ENCODE measurements at places on chromosomes 6 and 20.

DNA sequence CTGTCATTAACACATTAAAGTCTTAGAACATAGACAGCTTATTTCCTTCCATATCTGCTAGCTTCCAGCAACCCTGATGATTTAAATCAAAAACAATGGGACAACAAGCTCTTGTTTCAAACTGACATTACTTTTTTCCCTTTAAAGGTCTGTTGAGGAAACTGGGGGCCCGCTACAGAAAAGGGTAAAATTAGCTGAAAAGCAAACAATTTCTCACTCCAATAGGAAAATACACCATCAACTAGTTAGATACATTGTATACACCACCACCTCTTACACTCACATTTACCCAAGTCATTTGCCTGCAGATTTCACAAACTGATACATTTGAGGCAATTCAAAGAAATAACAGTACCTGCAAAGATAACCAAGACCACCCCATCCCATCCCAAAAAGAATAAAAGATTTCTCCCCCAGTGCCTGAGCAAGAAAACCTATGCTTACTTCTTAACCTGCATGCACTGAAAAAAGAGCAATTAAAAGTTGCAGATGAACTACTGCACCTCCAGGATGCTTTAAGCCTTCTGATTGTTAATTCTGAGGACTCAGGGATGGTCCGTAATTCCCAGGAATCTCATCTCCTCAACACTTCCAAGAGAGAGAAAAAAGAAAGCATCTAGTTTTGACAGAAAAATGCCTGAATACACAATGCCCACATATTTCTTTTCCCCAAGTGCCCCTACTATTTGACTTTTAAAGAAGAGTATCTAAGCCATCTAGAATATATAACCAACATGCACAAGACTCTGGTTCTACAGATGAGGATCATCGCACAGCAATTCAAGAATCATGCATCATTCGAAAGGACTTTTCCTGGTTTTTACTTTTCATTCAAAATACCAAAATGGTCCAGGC is 5.6 kb downstream of the ZMYND8 start:
- H3K27me3 ChIP-seq = no peaks in the 10 kb centered on the region
- no peak for DNase-seq
- H3K4me3 ChIP-seq = no peak overlapping the region

DNA sequence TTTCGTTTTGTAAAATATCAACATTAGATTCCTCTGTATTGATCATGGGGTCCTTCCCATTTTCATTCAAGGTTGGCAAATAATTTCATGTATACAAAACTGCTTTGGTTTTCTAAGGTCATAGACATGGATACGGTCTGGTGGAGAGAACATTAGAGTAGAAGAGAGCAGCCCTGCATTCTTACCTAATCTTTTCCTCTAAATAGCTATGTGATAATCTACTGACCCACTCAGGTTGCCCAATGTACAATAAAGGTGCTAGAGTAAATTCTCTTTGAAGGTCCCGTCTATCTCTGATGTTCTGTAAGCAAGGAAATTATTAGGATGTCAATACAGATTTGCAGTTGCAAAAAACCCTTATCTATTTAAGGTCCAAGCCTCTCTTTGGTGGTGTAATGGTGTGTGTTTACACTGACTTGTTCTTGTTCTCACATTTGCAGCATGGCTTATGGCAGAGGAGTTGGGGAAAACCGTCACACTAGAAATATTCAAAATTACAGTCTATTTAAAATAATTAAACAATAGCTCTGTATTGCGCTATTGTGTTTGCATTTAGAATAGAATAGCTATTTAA is 31.2 kb upstream of the NOX3 start:
- H3K27me3 ChIP-seq = no peaks in the 10 kb centered on the region
- no peak overlapping the region for H3K4me3 ChIP-seq
- no peaks in the 10 kb centered on the region for H3K36me3 ChIP-seq
- no peaks in the 10 kb centered on the region for H3K4me1 ChIP-seq
- H3K27ac ChIP-seq = no peak overlapping the region

DNA sequence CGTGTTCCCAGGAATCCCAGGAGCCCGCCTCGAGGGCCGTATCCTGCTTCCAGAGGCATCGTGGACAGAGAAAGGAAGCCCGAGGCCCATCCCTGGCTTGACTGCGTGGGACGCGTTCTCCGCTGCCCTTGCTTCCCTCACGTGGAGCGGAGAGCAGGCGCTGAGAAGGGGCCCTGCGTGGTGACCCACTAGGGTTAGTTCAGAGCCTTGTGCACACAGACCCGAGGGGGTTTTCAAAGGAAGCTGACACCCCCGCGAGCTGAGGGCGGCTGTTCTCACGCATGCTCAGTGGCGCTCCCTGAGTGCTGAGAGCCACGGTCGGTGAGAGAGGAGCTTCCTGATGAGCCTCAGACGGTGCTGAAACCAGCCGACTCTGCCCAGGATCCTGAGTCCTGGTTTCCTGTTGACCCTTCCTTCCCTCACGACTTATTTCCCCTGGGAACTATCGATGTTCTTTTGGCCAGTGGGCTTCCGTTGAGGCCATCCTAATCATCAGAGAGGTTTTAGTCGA is 28.9 kb upstream of the CCR6 start:
- no peaks in the 10 kb centered on the region for H3K36me3 ChIP-seq
- DNase-seq = no peak
- no peaks in the 10 kb centered on the region for H3K27me3 ChIP-seq
- no peak overlapping the region for H3K27ac ChIP-seq
- H3K4me3 ChIP-seq = no peak overlapping the region
- H3K4me1 ChIP-seq = no peaks in the 10 kb centered on the region

DNA sequence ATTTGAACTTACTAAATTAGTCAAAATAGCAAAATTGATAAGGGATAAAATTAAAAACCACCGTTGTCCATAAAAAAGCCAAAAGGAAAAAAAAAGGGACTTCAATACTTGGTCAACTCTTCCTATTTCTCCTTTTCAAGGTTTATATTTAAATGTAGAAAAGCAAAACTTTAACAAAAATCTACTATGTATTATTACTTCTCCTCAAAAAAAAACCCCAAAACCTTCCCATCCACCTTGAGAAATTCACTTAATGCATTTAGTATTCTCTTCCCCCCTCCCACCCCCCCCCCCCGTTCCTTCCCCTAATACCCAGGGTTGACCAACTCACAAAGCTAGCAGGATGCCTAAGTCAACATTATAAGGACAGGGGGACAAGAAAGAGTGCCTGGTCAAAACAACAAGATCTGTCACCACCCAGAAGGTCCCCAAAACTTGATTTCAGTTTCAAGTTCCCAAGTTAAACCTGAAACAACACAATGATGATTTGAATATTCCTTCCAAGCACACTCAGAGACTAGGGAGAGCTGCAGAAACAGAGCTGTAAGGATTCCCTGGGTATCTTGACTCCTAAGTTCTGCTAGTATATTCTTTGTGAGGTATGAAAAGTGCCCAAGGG is 14.6 kb downstream of the GMDS start:
- no peaks in the 10 kb centered on the region for H3K27me3 ChIP-seq
- DNase-seq = no peak
- no peaks in the 10 kb centered on the region for H3K36me3 ChIP-seq

- no peaks in the 10 kb centered on the region for H3K27me3 ChIP-seq
- DNase-seq = no peak
- H3K27ac ChIP-seq = no peak overlapping the region
- H3K4me1 ChIP-seq = peaks cover 18% of the 10 kb centered on the region
Measured at GRCh38 chr6:34540222-34540621, 15.9 kb downstream of the SPDEF start.

DNA sequence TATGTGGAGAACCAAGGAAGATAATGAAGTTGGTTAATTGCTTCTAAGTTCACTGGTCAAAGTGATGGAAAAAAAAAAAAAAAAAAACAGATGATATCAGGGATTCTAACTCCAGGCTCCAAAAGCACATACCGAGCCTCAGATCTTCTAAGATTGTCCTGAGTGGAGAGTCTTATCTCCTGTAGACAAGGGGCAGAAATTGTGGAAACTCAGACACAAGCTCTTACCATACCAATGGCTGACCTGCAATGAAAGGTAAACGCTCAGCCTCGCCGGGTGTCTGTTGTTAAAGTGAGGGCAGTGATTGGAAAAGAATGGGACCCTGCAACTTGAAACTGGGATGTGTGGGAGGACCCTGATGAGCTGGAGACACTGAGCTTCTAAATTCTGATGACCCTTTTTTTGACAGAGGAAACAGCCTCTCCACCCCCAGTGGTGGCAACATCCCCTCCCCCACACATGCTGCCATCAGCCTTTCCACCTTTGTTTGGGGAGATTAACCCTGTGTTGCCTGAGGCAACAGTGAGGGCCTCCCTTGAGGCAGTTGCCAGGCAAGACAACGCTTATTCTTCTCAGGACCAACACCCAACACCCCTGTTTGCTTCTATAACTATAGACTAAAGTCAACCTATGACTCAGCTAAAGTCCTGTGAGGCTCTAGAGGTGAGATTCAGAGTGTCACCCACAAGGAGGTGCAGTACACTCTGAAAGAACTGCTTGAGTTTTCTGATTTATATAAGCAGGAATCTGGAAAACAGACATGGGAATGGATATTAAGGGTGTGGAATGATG is 154.0 kb downstream of the THBS2 start:
- no peak overlapping the region for H3K4me3 ChIP-seq
- no peaks in the 10 kb centered on the region for H3K27me3 ChIP-seq
- no peaks in the 10 kb centered on the region for H3K36me3 ChIP-seq
- peak; percentile 4 for DNase-seq

GRCh38 chr20:37384683-37385174 is 38.8 kb downstream of the SRC start:
- H3K4me1 ChIP-seq = peaks cover 43% of the 10 kb centered on the region
- no peak for DNase-seq
- peaks cover 14% of the 10 kb centered on the region for H3K36me3 ChIP-seq

GRCh38 chr20:18537651-18538050 is 29.6 kb upstream of the SMIM26 start:
- DNase-seq = no peak
- H3K4me3 ChIP-seq = no peak overlapping the region

DNA sequence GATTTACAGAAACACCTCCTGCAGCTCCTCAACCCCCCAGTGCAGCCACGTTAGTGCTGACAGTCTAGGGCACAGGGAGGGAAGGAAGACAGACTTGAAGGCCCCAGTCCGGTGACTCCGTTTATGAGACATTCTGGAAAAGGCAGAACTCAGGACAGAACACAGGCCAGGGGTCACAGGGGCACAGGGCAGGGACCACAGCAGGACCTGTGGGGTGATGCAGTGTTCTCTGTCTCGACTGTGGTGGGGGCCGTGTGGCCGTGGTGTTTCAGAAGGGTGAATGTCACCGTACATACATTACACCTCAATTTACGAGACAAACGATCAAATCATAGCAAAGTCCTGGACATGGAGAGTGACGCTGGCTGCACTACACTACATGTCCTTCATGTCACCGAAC is 11.3 kb downstream of the BHLHE23 start:
- no peak overlapping the region for H3K27ac ChIP-seq
- no peaks in the 10 kb centered on the region for H3K36me3 ChIP-seq
- DNase-seq = no peak
- H3K4me3 ChIP-seq = no peak overlapping the region
- no peaks in the 10 kb centered on the region for H3K27me3 ChIP-seq
- no peaks in the 10 kb centered on the region for H3K4me1 ChIP-seq

- no peaks in the 10 kb centered on the region for H3K36me3 ChIP-seq
- peak; percentile 21 for DNase-seq
- peak overlapping the region; percentile 67 for H3K27ac ChIP-seq
- H3K27me3 ChIP-seq = no peaks in the 10 kb centered on the region
- peaks cover 13% of the 10 kb centered on the region for H3K4me1 ChIP-seq
Measured at GRCh38 chr6:119207971-119208725, 129.7 kb upstream of the FAM184A start.

DNA sequence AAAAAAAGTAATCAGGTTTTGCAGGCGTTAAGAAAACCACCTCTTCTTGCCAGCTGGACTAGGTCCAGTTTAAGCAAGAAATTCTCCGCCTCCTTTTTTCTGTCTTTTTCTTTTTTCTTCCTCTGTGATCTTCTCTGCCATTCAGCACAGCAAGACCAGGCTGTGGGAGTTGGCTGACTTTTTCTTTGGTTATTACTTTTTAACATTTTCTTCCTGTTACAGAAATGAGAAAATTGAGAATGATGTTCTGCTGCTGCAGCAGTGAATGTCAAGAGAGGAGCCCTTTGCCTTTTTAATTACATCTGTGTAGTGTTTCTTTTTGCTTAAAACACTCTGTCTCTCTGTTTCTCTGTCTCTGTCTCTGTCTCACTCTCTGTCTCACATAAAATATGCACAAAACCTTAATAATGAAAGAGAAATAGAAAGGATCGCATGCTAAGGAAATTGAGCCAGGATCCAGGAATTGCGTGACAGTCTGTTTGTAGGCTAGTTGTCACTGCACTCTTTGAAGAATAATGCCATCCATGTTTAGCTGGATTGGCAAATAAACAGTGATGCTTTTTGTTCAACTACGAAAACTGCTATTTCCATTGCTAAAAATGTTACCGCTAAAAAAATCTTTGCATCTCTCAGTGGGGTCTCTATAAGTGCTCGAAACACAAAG is 103.2 kb upstream of the SUPT3H start:
- H3K27ac ChIP-seq = no peak overlapping the region
- H3K4me3 ChIP-seq = no peak overlapping the region
- DNase-seq = no peak
- no peaks in the 10 kb centered on the region for H3K27me3 ChIP-seq

DNA sequence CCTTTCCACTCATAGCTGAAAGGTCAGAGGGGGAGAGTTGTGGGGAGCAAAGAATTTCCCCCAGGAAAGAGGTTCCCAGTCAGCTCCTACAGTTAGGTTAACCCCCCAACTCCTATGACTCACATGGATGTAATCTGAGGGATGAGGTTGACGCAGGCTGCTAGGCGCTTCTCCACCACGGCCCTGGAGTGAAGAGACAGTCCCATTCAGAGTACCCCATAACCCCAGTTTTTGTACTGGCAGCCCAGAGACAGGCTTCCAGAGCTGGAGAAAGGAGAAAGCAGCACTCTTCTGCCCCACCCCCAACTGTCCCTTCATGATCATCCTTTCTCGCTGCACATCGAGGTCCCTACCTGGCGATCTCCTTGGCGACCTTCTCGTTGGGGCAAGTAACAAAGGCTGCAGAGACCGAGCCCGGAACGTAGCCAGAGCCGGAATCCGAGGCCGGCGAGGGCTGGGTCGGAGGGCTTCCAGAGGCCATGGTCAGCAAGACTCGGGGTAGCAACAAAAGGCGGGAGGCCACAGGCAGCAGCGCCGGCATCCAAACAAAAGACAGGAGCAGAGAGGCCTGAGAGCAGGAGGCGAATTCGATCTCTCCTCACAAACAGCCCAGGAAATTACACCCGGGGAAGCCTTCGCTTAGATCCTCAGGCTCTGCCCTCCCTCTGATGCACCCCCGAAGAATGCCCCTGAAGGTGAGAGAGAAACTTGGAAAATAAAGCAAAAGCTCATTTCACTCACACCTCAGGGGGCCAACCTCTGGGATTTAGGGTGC is 592 bp downstream of the CUTA start:
- H3K36me3 ChIP-seq = peaks cover 28% of the 10 kb centered on the region
- no peak for DNase-seq
- peak overlapping the region; percentile 86 for H3K4me3 ChIP-seq
- no peaks in the 10 kb centered on the region for H3K27me3 ChIP-seq
- peaks cover 13% of the 10 kb centered on the region for H3K4me1 ChIP-seq
- peak overlapping the region; percentile 93 for H3K27ac ChIP-seq

- H3K4me1 ChIP-seq = no peaks in the 10 kb centered on the region
- no peaks in the 10 kb centered on the region for H3K27me3 ChIP-seq
- no peak for DNase-seq
- H3K4me3 ChIP-seq = no peak overlapping the region
- H3K36me3 ChIP-seq = no peaks in the 10 kb centered on the region
Measured at GRCh38 chr6:16596616-16597331, 164.5 kb downstream of the ATXN1 start.
